ENCODE measurements at places on chromosomes 3 and 15.

GRCh38 chr3:13206799-13207577, 133.8 kb upstream of the IQSEC1 start:
- DNase-seq: no peak

DNA sequence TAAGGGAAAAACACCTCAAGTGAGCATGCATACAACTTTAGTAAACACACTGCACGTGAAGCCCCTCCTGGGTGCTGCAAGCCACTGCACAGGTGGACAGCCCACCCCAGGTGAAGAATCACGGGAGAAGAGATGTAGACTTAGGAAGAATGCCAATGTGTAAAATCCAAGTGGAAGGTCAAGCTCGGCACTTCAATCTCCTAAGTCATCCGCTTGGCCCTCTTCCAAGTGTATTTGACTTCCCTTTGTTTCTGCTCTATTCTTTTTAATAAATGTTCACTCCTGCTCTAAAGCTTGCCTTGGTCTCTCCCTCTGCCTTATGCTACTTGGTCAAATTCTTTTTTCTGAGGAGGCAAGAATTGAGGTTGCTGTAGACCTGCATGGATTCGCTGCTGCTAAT, 316.6 kb downstream of the EDEM1 start:
- DNase-seq: no peak

DNA sequence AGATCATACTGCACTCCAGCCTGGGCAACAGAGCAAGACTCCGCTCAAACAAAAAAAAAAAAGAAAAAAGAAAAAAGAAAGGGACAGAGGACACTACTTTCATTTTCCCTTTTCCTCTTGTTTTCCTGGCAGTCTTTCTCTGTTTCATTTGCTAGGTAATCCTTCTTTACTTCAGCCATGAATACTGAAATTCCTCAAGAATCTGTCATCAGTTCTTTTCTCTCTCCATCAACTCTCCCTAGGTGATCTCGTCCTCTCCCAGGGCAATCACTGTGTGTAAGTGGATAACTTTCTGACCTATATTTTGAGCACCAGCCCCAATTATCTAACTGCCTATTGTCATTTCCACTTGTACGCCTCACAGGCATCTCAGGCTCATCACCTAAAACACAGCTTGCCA, 51.5 kb downstream of the TTC23 start:
- no peak for DNase-seq

DNA sequence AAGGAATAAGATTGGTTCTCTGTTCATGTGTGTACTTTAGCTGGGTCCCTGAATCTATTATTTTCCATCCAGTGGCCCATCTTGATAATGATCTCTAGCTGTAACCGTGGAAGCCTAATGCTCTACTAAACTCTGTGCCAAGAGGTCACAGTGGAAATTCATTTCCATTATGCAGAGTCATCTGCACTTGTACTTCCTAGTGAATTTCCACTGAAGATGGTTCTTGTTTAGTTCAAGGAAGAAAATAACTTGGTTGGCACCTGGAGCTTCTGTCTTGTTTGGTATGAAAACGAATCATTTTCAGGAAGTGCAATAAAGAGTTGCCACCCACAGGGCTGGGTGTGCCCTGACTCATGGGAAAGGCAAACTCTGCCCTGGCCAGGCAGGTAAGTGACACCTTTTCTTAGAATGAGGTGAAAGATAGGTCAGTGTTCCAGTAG, 10.3 kb downstream of the LPP start:
- no peak for DNase-seq

DNA sequence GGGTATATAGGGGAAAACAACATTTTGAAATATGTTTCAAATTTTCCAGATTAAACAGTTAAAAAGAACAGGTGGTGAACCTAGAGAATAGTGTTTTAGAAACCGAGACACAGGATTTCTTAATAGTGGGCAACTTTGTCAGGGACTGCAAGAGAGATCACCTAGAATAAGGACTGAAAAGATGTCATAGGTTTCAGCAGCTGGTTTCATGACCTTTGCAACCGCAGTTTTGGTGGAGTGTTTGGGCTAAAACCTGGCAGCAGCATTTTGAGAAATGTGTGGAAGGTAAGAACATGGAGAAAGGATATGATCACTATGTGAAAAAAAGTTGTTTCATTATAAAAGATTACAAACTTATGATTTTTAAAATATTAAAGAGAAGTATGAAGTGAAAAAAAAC, 34.9 kb downstream of the PRKCI start:
- no peak for DNase-seq

GRCh38 chr15:99582508-99582960, 16.8 kb downstream of the MEF2A start:
- DNase-seq: no peak

- DNase-seq: no peak
Observed at GRCh38 chr15:74724570-74725224, 631 bp downstream of the CYP1A1 start.

DNA sequence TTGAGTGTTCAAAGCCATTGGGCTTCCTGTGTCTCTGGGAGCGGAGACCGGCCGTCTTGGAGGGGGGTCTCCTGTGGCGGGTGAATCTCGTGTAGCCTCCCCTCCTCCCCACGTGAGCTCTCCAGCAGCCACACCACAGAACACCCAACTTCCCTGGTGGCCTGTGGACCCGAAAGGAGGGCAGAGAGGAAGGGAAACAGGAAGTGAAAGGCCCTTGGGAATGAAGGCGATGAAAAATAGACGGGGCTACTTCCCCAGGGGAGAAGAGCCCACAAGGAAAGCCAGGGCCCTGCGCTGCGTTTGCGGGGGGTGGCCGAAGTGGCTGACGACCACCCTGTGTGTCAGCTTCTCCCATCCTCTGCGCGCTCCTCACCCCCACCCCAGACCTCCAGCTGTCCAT, 5.4 kb downstream of the ANKRD63 start:
- no peak for DNase-seq

DNA sequence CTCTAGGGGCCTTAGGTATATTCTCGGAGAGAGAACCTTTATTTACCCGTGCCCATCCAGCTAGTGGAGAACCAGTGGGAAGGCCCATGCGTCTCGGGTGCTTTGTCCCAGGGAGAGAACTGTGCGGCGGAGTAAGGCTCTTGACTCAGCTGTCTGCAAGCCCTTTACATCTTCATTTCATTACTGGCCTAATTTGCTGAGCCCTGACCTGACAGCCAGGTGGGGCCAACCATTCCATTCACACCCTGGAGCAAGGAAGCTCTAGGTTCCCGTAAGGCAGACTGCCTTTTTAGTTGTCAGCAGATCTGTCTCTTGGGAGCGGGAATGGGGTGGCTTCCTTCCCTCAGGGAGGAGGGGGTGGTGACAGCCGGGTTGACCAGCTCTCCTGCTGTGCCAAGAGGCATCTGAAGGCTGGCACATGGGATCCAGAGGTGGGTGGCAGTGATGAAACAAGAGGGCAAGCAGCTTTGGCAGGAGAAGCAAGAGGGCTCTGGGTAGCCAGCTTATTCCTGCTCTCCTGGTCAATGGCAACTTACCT, 36.4 kb downstream of the SV2B start:
- DNase-seq: no peak

DNA sequence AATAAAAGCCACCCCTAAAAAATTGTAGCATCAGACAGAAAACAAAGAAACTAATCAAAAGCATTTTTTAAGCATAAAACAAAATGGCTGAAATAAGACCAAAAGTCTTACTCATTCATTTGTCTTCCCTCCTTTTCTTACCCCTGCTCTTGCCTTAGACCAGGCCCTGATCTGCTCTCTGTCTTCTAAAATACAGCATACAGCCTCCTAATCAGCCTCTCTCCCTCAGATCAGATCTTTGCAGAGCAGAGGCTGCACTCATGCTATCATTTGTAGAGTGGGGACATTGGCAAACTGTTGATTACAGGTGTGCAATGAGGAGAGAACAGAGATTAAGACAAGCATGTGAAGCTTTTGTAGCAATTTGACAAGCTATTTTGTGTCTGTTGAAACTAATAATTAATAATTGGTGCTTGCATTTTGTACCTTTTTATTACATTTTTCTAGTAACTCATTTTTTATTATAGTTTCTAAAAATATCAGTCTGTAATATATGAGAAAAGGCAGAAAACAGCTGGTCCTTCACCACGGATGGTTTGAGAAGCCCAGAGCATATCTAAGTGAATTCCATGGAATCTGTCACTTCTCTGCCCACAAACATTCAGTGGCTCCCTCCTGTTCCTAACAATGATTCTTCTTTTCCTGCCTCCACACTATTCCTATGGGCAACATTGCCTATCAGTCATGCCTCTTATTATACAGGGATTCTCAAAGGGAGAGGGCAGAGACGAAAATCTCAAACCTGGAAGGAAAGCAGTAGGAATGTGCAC, 286.2 kb upstream of the STT3B start:
- DNase-seq: no peak

DNA sequence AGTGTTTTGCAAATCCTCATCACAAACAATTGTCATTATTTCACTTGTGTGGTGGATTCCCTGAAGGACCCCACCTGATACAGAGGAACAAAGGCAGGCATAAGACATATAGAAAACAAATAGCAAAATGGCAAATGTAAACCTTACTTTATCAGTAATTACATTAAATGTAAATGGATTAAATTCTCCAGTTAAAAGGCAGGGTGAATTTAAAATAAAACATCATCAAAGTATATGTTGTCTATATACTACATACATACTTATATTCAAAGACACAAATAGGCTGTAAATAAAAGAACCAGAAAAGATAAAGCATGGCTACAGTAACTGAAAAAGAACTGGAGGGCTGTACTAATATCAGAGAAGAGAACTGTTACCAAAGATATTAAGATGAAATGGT, 117.3 kb downstream of the RFX7 start:
- no peak for DNase-seq

- no peak for DNase-seq
Observed at GRCh38 chr15:82894971-82895520, 57.5 kb downstream of the HOMER2 start.

DNA sequence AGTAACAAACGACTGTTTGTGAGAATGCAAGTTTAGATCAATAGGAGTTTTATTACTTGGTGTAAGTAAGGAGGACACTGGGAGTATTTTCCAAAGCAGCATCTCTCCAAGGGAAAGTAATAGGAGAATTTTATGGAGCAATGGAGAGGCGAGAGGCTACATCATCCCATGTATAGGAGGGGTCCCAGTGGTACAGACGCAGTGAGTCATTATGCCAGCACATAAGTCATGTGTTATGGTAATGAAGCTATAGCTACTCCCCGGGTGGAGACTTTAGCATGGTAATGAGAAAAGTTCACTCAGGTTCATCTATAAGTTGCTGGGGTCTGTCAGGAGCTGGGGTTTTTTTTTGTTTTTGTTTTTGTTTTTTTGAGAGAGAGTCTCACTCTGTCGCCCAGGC, 29.5 kb upstream of the ZNF445 start:
- no peak for DNase-seq

GRCh38 chr15:39857132-39857531, 62.9 kb downstream of the GPR176 start:
- DNase-seq: no peak

- DNase-seq: no peak
Observed at GRCh38 chr15:26864664-26865191, 2.1 kb upstream of the GABRA5 start.

- DNase-seq: no peak
Observed at GRCh38 chr3:187987924-187988323, 166.0 kb upstream of the LPP start.

DNA sequence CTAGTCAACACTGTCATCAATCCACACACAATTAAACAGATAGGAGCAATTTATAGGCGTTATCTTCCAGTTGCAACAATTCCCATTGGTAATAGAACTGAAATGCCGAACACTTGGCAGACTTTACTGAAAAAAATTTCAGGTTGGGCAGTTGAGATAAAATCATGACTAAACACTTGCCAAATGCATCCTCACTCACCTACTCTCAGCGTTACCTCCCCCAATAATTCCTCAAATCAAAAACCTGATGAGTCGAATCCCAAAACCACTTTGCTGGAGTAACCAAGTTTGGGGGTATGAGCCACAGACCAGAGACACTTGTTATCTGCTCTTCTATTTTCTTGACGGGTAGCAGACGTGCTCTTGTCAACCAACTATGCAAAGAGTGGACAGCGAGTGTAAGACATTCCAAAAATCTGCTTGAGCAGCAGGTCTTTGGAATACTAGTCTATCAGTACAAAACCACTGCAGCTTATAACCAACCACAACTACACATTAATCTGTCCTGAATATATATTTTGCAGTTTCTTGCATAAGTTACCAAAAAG, 30.3 kb downstream of the PPP1R2 start:
- no peak for DNase-seq

GRCh38 chr3:27699067-27699466, 23.1 kb downstream of the EOMES start:
- no peak for DNase-seq

DNA sequence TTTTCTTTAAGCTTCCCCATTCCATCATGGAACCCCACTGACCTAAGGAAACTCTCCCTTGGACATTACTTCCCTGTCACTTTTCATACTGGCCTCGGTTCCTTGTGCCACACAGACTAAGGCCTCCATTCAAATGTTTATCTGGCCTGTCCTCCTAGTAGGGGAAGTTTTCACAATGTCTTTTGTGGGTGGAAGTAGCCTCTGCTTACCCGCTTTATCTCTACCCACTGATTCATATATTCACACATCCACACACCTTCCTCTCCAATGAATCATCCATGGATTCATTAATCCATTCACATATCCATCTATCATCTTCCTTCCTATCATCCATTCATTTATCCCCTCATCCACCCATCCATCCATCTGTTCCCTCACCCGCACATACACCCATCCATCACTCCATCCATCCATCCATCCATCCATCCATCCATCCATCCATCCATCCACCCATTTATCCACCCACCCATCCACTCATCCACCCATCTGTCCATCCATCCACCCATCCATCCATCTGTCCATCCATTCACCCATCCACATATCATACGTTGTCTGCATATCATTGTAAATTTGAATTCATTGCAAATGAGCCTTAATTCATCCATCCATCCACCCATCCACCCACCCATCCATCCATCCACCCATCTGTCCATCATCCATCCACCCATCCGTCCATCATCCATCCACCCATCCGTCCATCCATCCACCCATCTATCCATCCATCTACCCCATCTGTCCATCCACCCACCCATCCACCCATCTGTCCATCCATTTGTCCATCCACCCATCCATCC, 49.1 kb downstream of the IQSEC1 start:
- DNase-seq: no peak

GRCh38 chr15:79101866-79102581, 11.4 kb upstream of the RASGRF1 start:
- DNase-seq: no peak

DNA sequence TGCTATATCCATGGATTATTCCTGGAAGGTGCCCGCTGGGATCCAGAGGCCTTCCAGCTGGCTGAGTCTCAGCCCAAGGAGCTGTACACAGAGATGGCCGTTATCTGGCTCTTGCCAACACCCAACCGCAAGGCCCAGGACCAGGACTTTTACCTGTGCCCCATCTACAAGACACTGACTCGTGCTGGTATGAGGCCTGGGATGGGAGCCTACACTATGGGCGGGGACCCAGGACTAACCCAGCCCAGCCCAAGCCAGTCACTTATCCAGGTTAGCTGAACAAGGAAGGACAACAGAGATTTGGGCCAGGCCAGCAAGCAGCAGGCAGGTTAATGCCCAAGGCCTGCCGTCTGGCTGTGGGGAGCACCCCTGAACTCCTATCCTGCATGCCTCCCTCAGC, 45.3 kb downstream of the SEMA3G start:
- DNase-seq: no peak

- no peak for DNase-seq
Observed at GRCh38 chr3:178849199-178849910, 222.3 kb downstream of the ZMAT3 start.

Measured in HL-60 (cell line).